ENCODE measurements at places on chromosomes 4 and X. TPM values are rescaled to one million over a fixed set of nuclear protein-coding genes. Genes with fewer than 3 reads are reported as not detected.
A peak's percentile ranks its signal among the peaks of the same experiment; 100 is the strongest.

DNA sequence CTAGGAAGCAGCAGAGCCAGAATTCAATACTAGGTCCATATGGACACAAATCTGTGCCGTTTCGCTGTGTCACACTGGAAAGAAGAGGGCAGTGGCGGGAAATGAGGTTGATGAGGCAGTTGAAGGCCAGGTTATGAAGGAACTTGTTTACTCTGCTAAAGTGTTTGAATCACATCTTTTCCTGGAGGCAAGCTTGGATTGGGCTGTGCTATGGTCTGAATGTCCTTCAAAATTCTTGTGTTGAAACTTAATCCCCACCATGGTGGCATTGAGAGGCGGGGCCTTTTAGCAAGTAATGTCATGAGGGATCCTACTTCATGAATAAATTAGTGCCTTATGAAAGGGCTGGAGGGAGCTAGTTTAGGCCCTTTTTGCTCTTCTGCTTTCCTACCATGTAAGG lies 2.1 kb upstream of the ERCC6L start:
- DNase-seq, result no peak

GRCh38 chr4:156933633-156934258 lies 37.9 kb downstream of the PDGFC start:
- DNase-seq, result no peak

DNA sequence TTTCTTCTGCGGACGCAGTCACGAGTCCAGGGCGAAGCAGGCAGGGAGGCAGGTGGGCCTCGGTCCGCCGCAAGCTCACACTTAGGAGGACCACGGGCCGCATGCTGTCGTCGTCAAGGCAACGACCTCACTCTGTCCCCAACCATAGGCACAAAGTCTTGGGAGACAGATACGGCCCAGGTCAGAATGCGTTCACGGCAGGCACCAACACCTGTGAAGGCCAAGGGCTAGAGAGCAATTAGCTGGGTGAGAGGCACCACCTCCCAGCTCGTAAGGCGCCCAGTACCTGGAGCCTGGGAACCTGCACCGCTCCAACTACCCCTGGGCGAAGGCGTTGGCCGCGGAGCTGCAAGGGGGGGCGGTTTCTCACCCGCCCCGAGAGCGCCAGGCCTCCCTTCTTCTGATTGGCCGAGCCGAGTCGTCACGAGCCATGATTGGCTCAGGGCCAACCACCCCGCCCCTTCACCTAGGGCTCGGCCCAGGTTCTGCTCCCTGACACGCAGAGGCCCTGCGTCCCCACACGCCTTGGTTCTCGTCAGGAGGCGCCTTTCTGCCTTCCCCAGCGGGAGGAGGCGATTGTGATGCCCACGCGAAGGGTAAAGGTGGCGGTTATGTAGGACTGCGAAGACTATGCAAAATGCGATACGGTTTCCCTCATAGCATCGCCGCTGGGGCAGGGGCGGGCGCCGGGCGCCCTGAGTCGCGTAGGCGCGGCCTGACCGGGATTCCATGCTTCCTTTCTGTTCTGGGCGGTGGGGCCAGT lies at the start of gene CDKL2:
CDKL2 (minus strand) TSS at position 355 of the 763 bp plus-strand sequence. CDS start 4,540 bp downstream, outside the sequence.
- peak; percentile 93 for DNase-seq

DNA sequence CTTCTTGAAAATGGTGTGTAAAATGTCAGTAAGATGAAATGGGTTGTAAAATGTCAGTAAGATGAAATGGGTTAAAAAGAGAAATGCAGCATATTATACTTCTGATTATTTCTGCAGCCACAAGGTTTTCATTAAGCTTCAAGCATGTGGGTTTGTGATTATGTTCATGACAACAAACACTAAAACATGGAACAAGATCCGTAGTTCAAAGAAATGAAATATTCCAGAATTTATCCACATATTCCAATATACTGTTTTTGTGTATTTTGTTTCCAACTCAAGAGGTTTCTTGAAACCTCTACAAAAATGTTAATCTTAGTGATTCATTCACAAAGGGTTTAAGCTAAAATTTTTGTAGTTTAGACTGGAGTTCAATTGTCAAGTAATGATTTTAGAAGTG lies 84.0 kb downstream of the ADAMTS3 start:
- DNase-seq, result no peak

GRCh38 chr4:119597377-119597776 lies 31.2 kb downstream of the PDE5A start:
- DNase-seq, result no peak

DNA sequence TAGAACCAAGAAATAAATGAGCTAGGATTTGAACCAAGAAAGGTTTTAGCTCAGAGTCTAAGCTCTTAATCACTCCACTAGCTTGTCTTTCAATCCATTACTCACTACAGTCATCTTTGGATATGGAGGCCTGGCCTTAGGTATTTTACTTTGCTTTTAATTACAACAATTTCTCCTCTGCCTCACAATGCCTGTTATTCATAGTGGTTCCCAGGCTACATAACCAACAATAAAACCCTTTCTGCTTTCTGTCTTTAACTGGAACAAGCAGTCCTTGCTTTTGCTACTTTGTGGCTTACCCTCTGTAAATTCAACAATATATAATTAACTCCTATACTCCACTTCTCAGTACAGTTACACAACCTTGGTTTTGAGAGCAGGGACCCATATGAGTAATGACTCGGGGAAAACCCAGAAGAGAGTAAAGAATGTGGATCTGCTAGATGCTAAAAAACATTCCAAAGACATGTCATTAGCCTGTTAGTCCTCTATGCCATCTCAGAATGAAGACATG lies 94.7 kb upstream of the NAP1L5 start:
- DNase-seq, result no peak

The PABPC1L2B gene
- total RNA-seq, result not detected

The HMX1 gene
- not detected for total RNA-seq
